ENCODE measurements at places on chromosomes 7 and 10.
A peak's percentile ranks its signal among the peaks of the same experiment; 100 is the strongest.

DNA sequence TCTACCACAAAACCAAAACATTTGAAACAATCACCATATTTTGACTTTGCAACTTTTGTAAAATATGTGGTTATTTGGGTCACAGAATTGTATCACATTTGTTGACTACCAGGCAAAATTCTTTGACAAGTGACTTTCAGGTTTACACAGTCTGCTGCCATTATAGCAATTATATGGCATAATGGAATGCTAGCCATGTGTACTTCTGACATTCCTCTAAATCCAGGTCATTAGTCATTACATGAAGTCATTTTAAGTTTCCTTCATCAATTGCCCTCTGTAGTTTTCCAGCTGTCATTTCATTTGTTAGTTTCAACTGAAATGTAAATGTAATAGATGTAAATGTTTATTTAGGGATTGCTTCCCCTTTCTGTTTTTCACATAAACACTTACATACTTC, 137.5 kb downstream of the IMMP2L start:
- no peaks in the 10 kb centered on the region for H3K4me1 ChIP-seq
- no peak overlapping the region for H3K4me3 ChIP-seq
- H3K36me3 ChIP-seq: no peaks in the 10 kb centered on the region
- DNase-seq: no peak
- H3K27me3 ChIP-seq: no peaks in the 10 kb centered on the region

DNA sequence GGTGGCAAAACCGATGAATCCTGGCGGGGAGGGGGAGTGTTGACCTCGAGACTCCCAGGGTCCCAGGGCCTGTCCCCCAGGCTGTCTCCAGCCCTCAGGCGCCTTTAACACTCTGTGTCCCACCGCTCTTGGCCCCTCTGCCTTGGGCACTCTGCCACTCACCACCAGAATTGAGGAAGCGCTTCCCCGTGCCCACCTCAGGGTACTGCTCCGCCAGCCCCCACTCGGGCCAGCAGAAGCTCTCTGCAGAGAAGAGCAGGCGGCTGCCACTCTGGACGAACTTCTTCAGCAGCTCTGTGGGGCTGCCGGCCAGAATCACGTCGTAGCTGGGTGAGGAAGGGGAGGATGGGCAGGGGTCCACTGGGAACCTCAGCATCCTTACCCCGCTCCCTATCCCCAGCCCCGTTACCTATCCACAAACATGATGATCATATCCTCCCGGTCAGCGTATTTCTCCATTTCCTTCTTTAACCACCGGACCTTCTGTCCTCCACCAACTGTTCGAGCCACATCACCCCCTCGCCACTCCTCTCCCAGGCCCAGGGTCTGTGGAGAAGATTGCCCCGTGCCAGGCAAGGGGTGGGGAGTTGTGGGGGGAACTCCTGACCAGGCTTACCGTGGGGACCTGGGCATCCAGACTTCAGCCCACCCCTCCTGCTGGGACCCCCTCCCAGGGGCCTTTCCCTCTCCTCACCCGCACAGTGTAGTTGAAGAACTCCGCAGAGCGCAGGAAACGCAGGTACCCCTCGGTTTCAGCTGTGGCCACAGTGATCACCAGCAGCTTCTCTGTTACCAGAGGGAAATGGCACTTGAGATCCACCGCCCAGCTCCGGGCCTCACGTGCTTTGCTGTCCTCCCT, 1.2 kb downstream of the PLOD3 start:
- peak overlapping the region; percentile 99 for H3K4me3 ChIP-seq
- H3K4me1 ChIP-seq: peaks cover 22% of the 10 kb centered on the region
- H3K36me3 ChIP-seq: peaks cover 26% of the 10 kb centered on the region
- peak overlapping the region; percentile 69 for H3K27ac ChIP-seq
- no peak for DNase-seq

GRCh38 chr10:112491144-112491543, 44.1 kb downstream of the VTI1A start:
- H3K4me1 ChIP-seq: peaks cover 6% of the 10 kb centered on the region
- H3K4me3 ChIP-seq: no peak overlapping the region
- H3K27ac ChIP-seq: no peak overlapping the region
- peaks cover 9% of the 10 kb centered on the region for H3K27me3 ChIP-seq

DNA sequence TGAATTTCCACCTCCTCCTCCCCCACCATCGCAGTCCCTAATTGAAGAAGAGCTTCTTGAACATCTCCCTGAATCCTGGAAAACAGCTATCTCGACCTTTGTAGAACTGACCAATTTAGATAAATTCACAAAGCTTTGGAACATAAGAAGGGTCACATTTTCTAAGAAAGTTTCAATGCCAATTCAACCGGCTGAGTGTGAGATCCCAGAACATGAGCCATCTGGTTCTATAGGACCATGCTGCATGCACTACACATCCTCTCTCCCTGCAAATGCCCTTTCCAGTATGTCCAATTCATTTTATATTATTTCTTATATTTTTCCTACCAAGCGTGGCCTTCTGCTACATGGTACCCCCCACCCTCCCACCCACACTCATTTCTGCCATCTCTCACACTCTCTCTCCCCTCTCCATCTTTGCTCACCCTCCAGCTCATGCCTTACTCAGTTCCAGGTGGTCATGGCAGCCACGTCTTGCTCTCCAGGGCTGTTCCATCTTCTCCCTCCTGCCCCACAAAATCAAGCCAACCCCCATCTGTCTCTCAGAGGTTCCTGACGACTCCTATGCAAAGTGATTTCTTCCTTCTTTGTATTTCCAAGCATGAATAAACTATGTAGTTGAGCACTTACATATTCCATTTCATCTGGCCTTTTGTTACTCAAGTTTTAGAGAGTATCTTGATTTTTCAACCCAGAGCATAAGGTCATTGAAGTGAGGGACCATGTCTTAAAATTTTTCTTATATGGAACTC, 19.3 kb downstream of the FRMD4A start:
- H3K27me3 ChIP-seq: peaks cover 14% of the 10 kb centered on the region
- H3K27ac ChIP-seq: no peak overlapping the region
- no peaks in the 10 kb centered on the region for H3K4me1 ChIP-seq
- no peaks in the 10 kb centered on the region for H3K36me3 ChIP-seq
- no peak for DNase-seq

DNA sequence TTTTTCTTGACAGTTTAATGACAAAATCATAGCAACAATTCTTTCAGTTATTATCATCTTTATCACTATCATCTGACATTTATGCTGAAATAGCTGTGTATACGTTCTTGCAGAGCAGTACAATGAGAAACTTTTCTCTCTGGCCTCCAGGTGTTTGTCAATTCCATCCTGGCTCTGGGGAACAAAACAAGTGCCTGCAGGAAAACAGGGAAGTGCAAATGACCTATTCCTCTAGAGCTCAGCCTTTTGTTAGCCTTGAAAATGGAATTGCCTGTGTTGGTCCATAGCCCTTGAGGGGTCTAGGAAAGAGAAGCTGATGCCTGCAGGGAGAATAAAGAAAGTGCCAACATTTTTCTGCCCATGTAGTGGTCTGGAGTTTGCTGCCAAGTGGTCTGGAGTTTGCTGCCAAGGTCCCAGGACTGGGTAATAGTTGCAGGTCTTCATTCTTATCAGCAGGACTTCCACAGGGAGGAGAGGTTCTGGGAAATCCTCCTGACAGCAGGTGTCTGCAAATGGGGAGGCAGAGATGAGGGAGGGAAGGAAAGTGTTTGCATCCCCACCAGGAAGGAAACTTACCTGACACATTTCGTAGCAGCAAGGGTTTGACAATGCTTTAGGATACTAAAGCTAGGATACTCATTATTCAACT, 10.1 kb upstream of the CSTF2T start:
- H3K36me3 ChIP-seq: peaks cover 15% of the 10 kb centered on the region
- H3K27ac ChIP-seq: peak overlapping the region; percentile 44
- no peak for DNase-seq

DNA sequence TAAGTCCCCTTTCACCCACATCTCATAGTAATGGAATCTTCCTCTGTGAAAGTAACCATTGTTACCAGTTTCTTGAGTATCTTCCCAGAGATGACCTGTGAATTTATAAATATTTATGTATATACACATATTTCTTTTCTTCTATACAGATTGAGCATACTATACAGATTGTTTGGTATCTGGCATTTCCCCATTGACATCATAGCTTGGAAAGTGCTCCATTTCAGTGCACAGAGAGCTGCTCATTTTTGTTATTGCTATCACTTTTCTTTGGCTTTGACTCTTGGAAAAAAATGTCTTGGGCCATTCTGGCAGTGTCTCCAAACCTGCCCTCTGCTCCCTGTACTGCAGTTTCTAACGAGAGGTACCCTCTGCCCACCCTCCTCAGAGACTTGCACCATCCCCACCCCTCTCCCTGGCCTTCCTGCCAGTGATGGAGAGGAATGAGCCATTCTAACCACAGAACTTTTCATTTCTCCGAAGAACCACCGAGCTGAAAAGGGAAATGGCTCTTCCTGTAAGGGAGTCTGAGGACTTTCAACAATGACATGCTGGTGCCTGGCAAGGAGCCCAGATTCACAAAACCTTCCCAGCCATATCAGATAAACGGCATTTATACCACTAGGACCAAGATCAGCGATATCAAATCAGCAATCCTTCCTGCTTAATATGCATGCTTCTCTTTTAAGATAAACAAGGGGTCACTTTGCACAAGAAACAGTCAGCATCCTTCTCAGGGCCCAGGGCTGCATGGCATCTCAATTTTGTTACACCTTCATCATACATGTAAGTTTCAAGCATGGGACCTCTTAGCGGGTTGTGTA, 19.7 kb upstream of the CCSER2 start:
- DNase-seq: peak; percentile 29
- peaks cover 10% of the 10 kb centered on the region for H3K27me3 ChIP-seq
- H3K36me3 ChIP-seq: no peaks in the 10 kb centered on the region
- peak overlapping the region; percentile 5 for H3K4me3 ChIP-seq
- H3K27ac ChIP-seq: peak overlapping the region; percentile 10

DNA sequence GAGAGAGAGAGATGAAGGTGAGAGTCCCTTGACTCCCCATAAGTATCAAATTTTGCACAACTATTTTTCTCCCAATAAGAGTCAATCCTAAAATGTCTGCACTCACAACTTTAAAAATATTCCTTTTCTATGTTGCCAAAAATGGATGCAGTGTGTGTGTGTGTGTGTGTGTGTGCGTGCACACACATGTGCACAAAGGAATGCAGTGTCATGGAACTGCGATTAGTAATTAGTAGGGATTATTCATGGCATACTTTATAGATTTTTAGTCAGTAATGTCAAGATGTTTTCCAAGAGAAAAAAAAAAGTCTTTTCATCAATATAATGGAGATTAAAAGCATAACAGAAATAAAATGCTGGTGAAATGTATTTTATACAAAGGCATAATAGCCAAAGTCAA, 179.1 kb upstream of the LRRTM3 start:
- no peaks in the 10 kb centered on the region for H3K27me3 ChIP-seq
- no peak overlapping the region for H3K4me3 ChIP-seq
- H3K27ac ChIP-seq: no peak overlapping the region
- H3K4me1 ChIP-seq: no peaks in the 10 kb centered on the region

DNA sequence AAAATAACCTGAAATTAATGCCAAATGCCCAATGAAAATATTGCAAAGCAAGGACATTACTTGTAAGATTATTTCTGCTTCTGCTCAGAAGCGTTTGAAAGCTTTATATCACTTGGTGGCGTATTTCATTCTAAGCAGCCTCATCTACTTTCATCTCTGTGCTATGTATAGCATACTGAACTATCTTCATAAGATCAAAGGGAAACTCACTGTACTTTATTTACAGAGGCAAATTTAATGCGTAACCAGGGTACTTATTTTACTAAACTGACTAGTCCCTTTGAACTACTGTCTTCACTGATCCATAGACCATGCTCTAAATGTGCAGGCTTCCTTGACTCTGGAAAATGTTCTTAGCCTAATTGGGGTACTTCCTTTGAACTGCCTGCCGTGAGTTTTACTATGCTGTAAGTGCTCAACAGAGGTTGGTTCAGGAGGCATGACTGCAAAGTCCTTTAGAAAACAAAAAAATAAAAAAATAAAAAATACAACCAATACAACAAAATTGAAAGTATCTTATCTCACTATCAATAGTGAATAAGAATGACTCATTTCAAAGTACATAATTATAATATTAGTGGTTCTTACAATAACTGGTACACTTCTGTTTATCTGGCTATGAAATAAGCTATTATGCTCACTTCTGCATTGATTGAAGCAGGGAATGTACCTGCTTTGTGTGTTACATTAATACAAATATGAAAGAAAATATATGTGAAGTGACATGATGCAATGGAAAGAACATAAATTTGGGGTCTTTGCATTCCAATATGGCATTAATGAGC, 41.0 kb upstream of the TSPAN12 start:
- H3K36me3 ChIP-seq: no peaks in the 10 kb centered on the region
- H3K27ac ChIP-seq: no peak overlapping the region
- H3K27me3 ChIP-seq: peaks cover 1% of the 10 kb centered on the region
- DNase-seq: no peak
- no peaks in the 10 kb centered on the region for H3K4me1 ChIP-seq

GRCh38 chr10:26890956-26891355, 30.2 kb upstream of the ABI1 start:
- DNase-seq: peak; percentile 39
- no peak overlapping the region for H3K4me3 ChIP-seq
- H3K27me3 ChIP-seq: peaks cover 2% of the 10 kb centered on the region

DNA sequence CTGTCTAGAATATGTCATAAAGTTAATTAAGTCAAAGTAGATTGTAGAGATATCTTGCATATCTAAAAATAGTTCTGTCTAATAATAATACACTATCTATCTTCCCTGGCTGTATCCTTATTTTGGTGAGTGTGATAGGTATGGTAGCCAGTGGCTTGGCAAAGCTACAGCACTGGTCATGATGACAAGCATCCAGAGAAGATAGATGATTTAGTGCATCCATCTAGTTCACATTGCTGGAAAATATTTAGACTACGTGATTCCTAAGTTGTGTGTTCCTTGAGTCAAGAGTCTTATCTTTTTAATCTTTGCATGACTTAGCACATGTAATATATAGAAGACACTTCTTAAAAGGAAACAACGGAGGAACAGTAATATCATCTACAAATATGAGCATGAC, 711.2 kb upstream of the KCND2 start:
- DNase-seq: no peak
- H3K27me3 ChIP-seq: no peaks in the 10 kb centered on the region
- H3K4me1 ChIP-seq: no peaks in the 10 kb centered on the region
- no peaks in the 10 kb centered on the region for H3K36me3 ChIP-seq

DNA sequence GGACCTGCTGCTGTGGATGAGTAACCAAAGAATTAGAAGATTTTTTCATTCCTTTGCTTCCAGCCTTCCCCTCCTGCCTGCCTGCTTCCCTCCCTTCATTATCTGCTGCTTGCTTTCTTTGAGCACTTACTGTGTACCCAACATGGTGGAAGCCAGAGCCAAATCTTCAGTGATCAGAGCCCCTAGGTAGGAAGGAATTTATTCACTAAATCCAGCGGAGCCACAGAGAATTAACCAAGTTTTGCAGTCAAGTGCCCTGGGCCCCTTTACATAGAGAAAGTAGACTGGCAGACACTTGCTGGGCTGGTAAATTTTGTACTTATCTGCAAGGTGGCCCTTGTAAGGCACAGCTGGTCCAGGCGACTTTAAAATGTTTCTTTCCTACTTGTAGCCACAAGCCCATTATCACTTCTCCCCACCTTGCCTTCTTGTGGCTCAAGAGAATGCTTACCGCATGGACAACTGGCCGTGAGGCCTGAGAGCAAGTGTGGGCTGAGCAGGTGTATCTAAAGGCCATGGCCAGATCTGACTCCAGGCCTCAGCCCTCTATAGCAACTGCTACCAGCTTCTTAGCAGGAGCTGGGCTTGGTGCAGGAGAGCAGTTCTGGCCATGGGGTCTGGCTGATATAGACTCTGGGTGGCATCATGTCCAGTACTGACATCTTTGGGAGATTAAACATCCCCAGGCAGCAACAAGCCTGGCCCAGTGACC, 11.1 kb downstream of the UNC5B start:
- no peak overlapping the region for H3K27ac ChIP-seq
- H3K4me1 ChIP-seq: no peaks in the 10 kb centered on the region
- no peak for DNase-seq

GRCh38 chr7:15046861-15047260, 144.3 kb upstream of the DGKB start:
- no peak overlapping the region for H3K4me3 ChIP-seq
- no peaks in the 10 kb centered on the region for H3K4me1 ChIP-seq
- no peak for DNase-seq
- no peaks in the 10 kb centered on the region for H3K36me3 ChIP-seq
- H3K27me3 ChIP-seq: no peaks in the 10 kb centered on the region
